ENCODE measurements at places on chromosomes 4 and X. TPM values are rescaled to one million over a fixed set of nuclear protein-coding genes. Genes with fewer than 3 reads are reported as not detected.

MAGEA1 gene
- not detected for total RNA-seq

UNC5C gene
- 0.11 TPM for total RNA-seq

GABRG1 gene
- total RNA-seq, result not detected

ASB5 gene
- total RNA-seq, result 0.13 TPM

LRRC66 gene
- total RNA-seq, result not detected

ARHGAP4 gene
- 3.9 TPM for total RNA-seq

SOWAHD gene
- not detected for total RNA-seq

HTN3 gene
- not detected for total RNA-seq

NUP62CL gene
- total RNA-seq, result 2.5 TPM

GYPA gene
- not detected for total RNA-seq

ERVMER34-1 gene
- 5.2 TPM for total RNA-seq

VCX gene
- not detected for total RNA-seq

HTR2C gene
- not detected for total RNA-seq

PAGE4 gene
- not detected for total RNA-seq

PDK3 gene
- 5.4 TPM for total RNA-seq

DCAF12L2 gene
- 0.19 TPM for total RNA-seq

CRMP1 gene
- 2.1 TPM for total RNA-seq

ARMCX1 gene
- total RNA-seq, result 12.1 TPM

ADH7 gene
- total RNA-seq, result 420 TPM

PTCHD1 gene
- total RNA-seq, result 0.22 TPM

CLNK gene
- total RNA-seq, result not detected

ADAM29 gene
- not detected for total RNA-seq

MAGEA12 gene
- total RNA-seq, result not detected

CSAG1 gene
- not detected for total RNA-seq

Measured in esophagus squamous epithelium (tissue), 5 donors.